ENCODE measurements at places on chromosomes 1 and 21.
A peak's percentile ranks its signal among the peaks of the same experiment; 100 is the strongest.

- no peak for DNase-seq
Measured at GRCh38 chr1:244830639-244831038, 4.8 kb upstream of the COX20 start.

DNA sequence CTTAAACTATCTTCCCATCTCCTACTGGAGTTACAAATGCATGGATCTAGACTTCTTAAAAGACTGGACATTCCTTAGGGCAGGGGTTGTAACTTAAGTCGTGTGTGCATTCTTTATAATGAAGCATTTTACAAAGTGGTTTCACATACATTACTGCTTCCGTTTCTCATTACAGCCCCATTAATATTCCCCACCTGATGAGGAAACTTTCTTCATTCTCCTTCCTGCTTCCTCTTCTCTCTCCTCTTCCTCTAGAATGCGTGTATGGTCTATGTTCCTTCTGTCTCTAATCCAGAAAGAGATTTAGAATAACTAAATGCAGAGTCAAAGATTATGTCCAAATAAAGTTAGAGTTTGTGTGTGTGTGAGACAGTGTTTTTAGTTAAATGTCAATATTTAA lies 1.8 kb upstream of the CAP1 start:
- DNase-seq, result no peak

- DNase-seq, result no peak
Measured at GRCh38 chr1:206708058-206708457, 23.4 kb downstream of the MAPKAPK2 start.

- no peak for DNase-seq
Measured at GRCh38 chr1:43651188-43651587, 1.2 kb downstream of the KDM4A start.

- no peak for DNase-seq
Measured at GRCh38 chr21:36261459-36261858, 58.5 kb upstream of the MORC3 start.

GRCh38 chr1:159889821-159890252 lies 10.1 kb downstream of the CFAP45 start:
- peak; percentile 84 for DNase-seq

- DNase-seq, result no peak
Measured at GRCh38 chr1:239930686-239931262, 160.9 kb upstream of the FMN2 start.

GRCh38 chr1:214251354-214251753 lies 29.6 kb upstream of the SMYD2 start:
- no peak for DNase-seq

DNA sequence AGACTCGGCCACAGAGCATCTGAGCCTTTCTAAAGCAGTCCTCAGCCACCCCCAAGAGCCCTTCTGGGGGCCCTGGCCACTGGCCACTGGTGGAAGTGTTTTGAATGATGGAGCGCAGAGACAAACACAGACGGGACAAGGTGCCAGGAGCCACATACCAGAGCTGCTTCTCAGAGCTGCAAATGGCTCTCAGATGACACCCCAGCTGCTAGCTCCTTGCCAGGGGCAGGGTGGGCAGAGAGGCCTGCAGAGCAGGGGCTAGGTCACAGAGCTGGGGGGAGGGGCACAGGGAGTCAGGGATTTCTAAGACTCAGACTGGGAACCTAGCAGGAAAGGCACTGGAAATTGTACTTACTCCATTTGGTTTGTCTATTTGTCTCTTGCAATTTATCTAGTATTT lies 30.4 kb downstream of the KCNN3 start:
- no peak for DNase-seq

Measured in SJSA1 (cell line).